NCI-H1092 treated with DMSO at 0.1 percent for 48 hours (cell line): ENCODE measurements at places on chromosomes 2 and 18.

DNA sequence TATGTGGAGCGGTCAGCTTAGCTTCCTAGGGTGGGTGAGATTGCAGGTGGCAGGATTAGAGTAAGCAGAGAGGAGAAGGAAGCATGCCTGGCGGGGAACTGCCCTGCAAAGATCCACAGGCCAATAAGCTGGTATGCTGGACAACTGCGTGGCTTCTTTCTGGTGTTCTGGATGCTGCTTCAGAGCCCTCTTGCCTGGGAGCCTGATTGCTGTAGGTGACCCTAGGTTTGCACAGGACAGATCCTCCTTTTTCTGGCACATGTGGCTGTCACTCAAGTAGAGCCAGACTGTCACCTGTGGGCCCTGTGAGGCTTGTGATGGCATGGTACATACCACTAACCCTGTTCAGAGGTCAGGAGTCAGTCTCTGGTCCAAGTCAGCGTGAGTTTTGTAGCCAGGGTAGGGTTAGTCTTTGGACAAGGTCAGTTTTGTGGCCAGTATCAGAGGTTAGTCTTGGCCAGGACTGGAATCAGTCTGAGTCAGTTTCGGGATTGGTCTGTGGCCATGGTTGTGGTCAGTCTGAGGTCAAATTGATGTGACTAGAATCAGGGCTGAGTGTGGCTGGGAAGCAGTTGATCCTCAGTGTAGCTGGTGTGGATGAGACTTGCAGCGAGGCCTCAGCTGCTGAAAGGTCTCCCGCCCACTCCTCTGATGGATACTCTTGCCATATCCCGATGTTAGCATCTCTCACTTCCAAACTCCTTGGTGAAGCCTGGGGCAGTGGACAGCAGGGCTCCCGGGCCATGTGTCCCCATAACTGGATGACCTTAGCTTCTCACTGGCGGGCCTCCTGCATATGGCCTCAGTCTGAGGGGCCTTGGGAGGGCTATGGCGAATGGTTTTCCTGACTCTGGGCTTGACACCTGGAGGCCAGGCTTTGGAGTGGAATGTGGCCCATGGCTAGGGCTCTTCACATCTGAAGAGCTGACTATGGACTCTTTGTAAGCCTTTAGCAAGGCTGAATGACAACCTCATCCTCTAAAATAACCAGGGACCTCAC, 260.5 kb downstream of the DYSF start:
- no peak for DNase-seq

DNA sequence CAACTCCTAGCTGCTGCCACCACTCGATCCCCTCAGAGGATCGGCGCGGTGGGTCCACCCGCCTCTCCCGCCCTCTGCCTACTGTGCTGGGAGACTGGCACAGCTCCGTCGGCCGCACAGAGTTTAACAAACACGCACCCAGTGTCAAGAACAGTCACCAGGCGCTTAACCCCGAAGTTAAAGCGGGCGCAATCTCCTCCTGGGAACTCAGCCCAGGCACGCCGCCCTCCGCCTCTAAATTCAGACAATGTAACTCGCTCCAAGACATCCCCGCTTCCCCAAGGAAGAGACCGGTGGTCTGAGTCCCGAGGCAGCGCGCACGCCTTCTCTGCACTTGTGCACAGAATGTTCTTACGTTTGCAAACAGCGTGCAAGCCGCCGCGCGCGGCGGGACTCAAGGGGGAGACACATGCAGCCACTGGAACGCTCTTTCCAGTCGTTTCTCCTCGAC, 533 bp downstream of the CXCR4 start:
- DNase-seq = peak; percentile 74

- DNase-seq = no peak
These were observed 183.0 kb downstream of the MYO5B start for GRCh38 chr18:50011813-50012435.

GRCh38 chr2:44397447-44398175, 35.9 kb downstream of the CAMKMT start:
- no peak for DNase-seq

DNA sequence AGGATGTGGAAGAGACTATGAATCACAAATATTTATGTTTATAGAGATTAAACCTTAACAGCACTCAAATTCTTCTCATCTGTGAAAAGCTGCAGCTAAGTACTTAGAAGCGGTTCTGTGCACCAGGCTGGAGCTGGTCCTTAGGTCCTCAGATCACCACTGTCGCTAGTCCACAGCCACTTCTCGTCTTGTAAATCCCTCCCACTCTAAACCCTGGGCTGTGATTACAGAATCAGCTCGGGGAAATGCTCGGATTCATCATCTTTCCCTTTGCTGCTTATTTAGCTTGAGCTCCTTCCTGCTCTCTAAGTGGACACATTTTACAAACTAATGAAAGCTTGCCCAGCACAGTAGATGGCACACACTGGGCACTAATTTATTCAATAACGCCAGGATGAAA, 61.7 kb downstream of the RNF152 start:
- no peak for DNase-seq

GRCh38 chr2:165251366-165251765, 12.2 kb downstream of the SCN2A start:
- no peak for DNase-seq

- DNase-seq = no peak
These were observed 86.6 kb downstream of the DNER start for GRCh38 chr2:229627728-229628127.

- no peak for DNase-seq
These were observed 2.5 kb upstream of the RNF181 start for GRCh38 chr2:85593023-85593422.

- no peak for DNase-seq
These were observed 576.8 kb downstream of the SATB2 start for GRCh38 chr2:198880986-198881385.

- DNase-seq = no peak
These were observed 226.6 kb downstream of the NAPG start for GRCh38 chr18:10752382-10752781.

GRCh38 chr2:84429328-84429727, 29.8 kb downstream of the SUCLG1 start:
- DNase-seq = no peak

DNA sequence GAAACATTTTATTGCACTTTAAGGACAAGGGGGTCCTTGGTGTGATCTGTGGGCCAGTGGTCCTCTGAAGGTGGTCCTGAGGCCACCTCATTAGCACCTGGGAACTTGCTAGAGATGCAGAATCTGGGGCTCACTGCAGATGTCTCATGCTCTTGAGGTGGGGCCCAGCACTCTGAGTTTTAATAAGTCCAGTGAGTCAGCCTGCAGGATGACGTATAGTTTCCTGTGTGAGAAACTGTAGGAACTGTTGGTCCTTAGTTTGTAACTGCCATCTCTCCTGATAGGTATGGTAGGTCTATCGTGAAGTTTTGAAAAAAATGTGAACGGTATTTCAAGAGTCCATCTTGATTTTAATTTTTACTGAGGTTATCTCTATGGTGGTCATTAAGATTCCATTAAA, 2.8 kb downstream of the TRPM8 start:
- DNase-seq = no peak

DNA sequence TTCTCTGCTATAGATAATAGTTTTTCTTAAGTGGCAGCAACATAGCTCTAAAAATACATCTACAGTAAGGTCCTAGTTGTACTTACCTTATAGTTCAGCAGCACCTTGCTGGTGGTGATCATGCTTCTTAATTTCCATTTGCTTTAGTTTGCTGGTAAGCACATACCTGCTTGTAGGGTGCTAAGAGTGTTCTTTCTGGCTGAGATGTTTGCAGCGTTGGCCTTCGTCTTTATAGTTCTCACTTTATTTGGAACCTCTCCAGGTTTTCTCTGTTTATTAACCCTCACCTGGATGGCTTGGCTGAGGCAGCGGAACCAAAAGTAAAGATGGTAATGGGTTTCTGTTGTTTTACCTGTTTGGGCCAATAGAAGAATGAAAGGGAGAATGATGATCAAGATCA, 123.6 kb upstream of the EFEMP1 start:
- DNase-seq = peak; percentile 99

- DNase-seq = no peak
These were observed 160.4 kb downstream of the NUP35 start for GRCh38 chr2:183284606-183285005.
